Erythroblast (primary cell): ENCODE measurements at places on chromosomes 5 and 9.

DNA sequence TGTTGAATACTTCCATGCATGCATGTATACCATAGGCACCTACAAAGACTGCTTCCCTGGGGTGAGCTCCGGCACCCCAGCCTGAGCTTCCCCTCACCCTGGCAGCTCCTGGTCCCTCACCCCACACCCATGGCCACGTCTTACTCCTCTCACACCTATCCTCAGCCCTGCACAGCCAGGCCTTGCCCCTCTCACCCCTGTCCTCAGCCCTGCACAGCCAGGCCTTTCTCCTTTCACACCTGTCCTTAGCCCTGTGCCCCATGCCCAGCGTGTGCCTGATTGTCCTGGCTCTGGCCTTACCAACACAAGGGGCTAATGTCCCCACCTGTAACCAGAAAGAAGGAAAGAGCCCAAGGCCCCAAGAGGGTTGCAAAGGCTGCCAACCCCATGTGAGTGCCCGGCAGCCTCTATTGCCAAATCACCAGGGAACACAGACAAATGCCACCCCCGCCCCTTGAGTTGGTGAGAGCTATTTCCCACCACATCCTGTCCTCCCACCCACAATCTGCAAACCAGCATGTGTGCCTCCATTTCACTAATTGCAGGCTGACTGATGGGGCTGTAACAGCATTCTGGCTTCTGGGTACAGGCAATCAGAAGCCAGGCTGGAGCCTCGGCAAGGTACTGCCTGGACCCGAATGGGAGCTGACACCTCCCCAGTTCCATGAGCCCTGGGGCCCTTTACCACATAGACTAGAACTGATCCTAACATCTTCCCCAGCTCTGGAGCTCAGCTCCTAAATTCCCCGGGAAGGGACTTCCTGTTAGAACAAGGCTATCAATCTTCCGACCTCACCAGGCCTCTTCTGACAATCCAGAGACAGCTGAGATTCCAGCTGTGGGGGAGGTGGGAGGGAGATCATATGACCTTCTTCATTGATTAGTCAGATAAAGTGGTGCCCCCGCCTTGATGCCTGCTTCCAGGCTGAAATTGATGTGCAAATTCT is 78.2 kb downstream of the FAM114A2 start:
- no peak for DNase-seq

DNA sequence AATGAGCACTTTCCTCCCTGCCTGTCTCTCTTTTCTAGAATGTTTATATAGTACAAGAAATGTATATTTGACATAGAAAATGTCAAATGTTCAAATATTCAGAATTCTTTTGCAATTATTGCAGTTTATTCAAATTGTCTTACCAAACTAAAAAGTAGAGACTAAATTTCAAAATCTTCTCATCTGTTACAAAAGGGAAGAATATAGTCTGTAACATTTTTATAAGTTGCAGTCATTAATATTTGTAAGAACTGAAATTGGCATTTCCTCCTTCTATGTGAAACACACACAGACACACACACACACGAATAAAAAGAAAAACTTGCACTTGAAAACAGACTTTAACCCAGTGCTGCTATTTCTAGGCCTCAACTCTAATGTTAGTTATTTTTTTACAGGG is 56.4 kb downstream of the NR3C1 start:
- DNase-seq: no peak

GRCh38 chr5:11110128-11110527 is 349.1 kb upstream of the DAP start:
- DNase-seq: no peak

DNA sequence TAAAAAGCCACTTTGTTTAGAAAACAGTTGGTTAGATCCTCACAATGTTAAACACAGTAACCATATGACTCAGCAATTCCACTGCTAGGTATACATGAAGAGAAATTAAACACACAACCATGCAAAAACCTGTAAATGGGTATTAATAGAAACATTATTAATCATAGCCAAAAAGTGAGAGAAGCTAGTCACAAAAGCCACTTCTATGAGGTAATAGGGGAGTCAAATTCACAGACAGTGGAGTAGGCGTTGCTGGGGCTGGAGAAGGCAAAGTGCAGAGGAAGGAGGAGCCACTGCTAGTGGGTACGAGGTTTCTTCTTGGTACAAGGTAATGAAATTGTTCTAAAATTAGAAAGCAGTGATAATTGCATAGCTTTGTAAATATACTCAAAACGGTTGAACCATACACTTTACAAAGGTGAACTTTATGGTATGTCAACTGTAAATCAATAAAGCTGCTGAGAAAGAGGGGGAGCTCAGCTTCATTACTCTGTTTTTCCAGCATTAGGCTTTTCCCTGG is 364.4 kb downstream of the GADD45G start:
- no peak for DNase-seq

DNA sequence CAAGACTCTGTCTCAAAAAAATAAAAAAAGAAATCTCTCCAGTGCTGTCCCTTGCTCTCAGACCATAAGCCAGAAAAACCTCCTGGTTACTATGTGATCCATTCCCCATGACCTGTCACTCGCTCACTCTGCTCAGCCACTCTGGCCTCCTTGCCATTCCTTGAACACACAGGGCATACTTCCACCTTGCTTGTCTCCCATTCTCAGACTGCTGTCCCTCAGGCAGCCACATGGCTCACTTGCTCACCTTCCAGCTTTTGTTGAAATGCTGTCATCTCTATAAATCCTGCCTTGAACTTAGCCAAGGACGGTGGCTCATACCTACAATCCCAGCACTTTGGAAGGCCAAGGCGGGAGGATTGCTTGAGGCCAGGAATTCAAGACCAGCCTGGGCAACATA is 82.9 kb downstream of the UGCG start:
- DNase-seq: no peak

GRCh38 chr9:90504486-90504885 is 138.1 kb downstream of the DIRAS2 start:
- DNase-seq: no peak

DNA sequence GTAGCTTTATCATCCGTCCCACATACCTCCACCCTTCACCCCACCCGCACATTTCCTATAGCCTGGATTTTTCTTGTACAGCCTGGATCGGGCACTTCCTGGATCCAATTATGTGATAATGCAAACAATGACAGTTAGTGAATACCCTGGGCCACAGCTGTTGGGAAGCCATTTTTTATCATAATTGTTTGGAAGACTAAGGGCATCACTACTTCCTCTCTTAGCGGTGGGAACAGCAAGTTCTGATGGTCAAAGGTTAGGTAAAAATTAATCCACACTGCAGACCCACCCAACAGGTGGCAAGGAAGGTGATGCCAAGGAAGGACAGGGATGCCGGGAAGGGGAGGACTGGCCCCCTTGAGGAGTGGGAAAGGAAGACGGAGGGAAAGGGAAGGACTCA is 183.7 kb downstream of the SAXO1 start:
- no peak for DNase-seq

DNA sequence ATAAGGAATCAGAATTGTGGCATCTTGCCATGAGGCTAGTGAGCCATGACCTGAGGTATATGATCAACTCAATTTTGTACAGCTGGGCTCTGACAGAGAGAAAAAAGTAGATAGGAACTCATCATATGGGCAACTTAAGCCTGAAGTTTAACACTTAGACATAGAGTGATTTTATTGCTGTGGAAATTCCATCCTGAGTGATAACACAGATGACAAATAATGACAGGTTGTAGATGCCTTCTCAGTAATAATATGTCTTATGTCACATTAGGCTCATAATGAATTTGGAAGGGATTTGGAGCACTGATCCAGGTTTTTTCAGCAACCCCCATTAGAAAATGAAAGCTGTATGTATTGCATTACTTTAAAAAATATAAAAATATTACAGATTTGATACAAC is 744.6 kb downstream of the CDH12 start:
- DNase-seq: no peak

- no peak for DNase-seq
These were observed 59.1 kb downstream of the PHF2 start for GRCh38 chr9:93635186-93636107.

GRCh38 chr5:155926031-155926430 is 400.9 kb upstream of the SGCD start:
- no peak for DNase-seq

GRCh38 chr5:168790671-168791250 is 211.6 kb upstream of the PANK3 start:
- no peak for DNase-seq

- no peak for DNase-seq
These were observed 18.6 kb upstream of the TJP2 start for GRCh38 chr9:69155341-69156030.

GRCh38 chr9:88531920-88532698 is 2.9 kb upstream of the NXNL2 start:
- DNase-seq: no peak

DNA sequence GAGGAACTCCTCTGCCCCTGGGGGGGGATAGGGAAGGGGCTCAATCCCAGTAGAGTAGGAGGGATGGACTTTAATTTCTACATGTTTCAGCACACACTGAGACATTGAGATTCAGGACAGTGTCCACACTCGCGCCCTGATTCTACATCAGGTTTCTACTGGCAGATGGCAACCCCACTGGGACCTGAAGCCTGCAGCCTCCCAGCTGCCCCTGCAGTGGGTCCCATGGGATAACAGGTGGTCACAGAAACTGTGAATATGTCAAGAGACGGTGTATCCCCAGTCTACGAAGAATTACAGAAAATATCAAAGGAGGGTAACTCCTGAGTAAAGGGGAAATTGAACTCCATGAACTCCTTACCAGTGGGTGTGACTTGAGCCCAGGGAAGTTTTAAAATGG is 2.4 kb upstream of the TERT start:
- DNase-seq: no peak

DNA sequence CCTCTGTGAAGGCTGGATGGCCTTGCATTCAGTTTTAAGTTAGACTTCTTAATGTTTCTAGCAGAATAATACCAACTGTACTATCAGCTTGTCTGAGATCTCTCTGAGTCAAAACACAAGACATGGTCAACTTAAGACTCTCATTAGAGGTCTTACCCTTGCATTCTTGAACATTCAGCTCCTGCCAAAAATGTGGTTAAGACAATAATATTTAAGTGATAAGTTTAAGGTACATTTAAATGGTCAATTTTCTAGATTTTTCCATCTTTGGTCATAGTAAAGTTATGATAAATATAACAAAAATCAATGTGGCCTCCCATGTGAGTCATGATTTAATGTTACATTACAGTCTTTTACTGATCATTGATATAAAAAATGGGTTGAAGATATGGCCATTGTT is 75.0 kb downstream of the NR2F1 start:
- DNase-seq: no peak

- DNase-seq: peak; percentile 90
These were observed 20.4 kb upstream of the UBAP1 start for GRCh38 chr9:34158362-34158869.

DNA sequence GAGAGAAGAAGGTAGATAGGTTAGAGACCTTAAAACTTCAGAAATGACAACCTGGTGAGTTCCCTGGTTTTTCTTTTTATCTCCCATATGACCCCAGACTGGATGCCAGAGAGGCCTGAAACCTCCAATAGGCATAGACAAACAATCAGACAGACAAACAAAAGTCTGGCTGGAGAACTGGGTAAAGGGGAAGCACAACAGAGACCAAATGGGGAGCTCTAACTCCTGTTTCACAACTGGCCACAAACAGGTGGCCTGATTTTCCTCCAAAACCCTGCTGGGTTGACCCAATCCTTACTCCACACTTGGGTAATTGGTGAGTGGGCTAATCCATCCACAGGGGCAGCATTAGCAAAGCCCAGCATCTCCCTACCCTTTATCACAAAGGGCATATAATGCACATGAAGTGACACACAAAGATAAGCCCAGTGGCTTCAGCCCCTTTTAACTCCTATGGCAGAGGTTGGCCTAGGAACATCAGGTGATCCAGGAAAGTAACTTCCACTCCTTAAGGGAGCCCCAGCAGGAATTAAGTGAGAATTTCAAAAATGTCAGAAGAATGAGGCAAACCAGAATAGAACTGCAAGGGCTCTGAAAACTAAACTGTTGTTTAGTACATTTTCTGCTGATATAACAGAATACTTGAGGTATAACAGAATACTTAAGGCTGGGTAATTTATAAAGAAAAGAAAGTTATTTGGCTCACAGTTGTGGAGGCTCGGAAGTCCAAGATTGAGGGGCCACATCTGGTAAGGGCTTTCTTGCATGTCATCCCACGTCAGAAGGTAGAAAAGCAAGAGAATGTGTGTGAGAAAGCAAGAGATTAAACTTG is 60.9 kb upstream of the ROR2 start:
- DNase-seq: peak; percentile 22

- no peak for DNase-seq
These were observed at the start of gene KCNIP1 for GRCh38 chr5:170503990-170504596. Gene KCNIP1, plus strand, starts transcription at chr5:170504020.

- DNase-seq: no peak
These were observed 66.1 kb downstream of the TTC39B start for GRCh38 chr9:15240927-15241326.

GRCh38 chr9:104983491-104983890 is 55.5 kb upstream of the ABCA1 start:
- DNase-seq: peak; percentile 51

DNA sequence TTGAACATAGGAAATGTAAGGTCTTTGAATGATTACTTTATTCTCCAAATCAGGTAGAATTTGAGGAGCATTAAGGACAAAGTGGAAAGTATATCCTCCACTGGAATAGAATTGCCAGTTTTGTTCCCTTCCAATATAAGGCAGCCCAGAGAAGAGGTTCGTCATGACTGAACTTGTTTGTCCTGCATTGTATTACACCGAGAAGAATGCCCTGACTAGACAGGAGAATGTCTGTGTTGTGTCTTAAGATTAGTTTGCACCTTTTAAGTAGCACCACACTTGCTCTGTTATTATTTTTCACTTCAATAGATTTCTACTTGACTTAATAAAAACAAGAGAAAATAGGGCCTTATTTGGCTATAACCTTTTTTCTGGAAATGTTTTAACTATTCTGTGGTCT is 586.2 kb upstream of the PTGER4 start:
- DNase-seq: no peak

DNA sequence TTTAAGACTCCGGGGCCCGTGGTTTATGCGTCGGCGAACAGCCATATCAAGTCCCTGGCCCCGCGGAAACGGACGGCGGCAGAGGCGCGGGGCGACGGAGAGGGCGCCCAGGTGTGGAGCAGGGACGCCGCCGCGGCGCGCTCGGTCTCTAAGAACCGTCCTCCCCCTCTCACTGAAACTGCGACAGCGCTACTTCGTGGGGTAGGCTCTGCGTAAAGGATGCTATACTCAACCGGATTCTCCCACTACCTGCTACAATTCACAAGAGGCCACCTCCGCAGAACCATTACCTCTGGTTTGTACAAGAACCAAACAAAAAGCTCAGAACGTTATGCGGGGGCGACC is 404 bp downstream of the MRNIP start:
- DNase-seq: peak; percentile 62
